ENCODE measurements at places on chromosomes 2 and 18. TPM values are rescaled to one million over a fixed set of nuclear protein-coding genes. Genes with fewer than 3 reads are reported as not detected.

LYG2 gene
- not detected for total RNA-seq

DNA sequence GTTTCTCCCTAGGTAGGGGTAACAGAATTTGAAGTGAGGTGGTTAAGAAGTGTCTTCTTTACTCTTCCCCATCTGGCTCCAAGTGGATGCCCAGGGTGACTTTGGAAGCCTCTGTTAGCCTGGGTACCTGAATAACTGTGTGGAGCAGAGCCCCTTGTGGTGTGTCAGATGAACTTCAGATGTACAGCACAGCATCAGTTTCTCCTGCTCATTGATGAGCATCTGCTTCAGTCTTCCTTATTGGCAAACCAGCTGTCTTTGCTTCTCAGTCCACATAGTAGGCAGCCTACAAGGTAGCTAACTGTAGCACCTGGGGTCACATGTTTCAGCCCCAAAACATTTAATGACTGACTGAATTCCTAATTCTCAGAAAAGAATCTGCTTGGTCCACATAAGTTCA is 56.2 kb upstream of the ATP8B1 start:
- DNase-seq = no peak

MRO gene
- total RNA-seq = not detected

RGPD5 gene
- 25.8 TPM for total RNA-seq

DNA sequence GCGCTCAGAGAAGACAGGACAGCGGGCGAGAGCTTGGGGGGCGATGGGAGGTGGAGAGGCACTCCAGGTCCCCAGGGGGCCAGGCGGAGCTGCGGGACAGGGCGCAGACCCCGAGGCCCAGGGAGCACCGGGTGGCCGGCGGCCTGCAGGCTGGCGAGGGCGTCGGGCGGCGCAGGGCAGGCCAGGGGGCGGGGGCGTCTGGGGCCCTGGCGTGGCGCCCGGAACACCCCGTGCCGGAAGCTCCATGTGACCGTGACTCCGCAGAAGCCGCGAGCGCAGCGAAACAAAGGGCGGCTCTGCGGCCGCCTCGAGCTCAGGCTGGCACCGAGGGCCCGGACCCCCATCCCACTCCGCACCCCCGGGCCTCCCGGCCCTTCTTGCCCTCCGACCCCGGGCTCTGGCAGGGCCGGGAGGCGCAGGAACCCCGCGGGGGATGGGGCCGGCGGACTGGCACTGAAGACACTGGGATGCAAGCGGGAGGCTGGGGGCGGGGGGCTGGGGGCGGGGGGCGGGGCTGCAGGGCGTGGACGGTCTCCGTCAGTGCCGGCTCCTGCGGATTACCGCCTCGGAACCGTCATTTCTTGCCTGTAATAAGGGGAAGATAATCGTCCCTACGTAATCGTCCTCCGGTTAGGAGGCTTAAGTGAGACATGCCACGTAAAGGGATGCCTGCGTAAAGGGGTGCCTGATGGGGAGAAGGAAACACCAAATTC is 19.1 kb downstream of the SH2D6 start:
- peak; percentile 17 for DNase-seq

DNA sequence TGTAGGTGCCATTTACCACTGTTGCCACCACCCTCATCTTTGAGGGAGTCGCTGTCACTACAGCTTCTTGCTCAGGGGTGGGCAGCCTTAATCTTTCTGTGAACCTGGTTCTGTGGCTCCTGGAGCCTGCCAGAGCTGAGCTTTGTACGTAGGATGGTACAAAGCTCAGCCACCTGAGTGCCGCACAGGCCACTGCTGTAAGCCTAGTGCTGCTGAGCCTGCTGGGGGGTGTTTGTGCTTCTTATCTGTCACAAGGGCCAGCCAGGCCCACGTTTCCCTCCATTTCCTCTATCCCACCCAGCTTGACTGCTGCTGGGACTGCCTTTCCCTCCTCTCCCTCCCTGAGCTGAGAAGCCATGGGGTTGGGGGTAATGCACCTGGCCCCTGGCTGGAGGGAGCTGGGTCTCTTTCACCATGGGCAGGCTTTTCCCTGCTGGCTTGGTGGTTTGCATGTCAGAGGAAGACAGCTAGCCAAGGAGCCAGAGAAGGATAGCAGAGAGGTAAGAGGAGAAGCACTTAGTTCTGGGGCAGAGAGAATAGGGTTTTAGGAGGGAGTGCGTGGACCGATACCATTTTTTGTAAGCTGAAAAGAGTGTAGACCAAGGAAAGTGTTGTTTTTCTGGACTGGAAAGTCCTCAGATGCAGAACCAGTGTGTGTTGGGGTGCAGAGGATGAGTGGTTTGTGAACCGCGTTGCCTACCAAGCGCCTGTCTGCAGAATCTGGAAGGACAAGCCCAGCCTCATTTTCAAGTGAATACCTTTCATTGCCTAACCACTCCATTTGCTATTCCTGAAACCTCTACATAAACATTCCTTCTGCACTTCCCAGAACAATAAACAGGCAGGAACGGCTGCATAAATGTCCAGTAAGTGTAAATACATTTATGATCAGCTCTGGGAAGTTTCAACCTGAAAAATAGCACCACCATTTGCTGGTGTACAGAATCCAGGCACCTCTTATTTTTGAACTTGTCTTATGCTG is 45.1 kb upstream of the FHL2 start:
- no peak for DNase-seq

CHRND gene
- total RNA-seq = not detected

GRCh38 chr2:234363647-234364294 is 133.1 kb downstream of the ARL4C start:
- DNase-seq = no peak

ANKRD62 gene
- not detected for total RNA-seq

DNA sequence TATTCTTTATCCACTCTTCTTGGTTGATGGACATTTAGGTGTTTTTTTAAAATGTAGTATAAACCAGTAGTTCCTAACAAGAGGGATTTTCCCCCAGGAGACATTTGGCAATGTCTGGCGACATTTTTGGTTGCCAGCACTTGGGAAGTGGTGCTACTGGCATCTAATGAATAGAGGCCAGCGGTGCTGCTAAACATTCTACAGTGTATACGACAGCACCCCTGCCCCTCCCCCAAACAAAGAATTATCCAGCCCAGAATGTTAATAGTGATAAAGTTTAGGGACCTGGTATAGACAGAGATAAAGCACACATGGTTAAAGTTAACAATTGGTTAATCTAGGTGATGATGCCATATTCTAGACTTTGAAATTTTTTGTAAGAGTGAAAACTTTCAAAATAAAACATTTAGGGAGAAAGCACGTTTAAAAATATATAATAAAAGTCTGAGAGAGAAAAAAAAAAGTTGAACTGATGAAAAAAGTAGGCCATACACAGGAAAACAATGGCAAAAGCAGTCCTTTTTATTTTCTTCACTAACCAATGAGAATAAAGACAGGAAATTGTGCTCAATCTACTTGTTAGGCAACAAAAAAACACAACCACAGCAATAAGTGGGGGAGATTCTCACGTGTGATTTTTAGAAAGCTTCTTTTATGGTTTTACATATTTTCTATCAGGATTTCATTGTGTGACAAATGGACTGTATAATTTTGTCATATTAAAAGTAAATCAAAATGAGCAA is 14.8 kb downstream of the FBXO48 start:
- DNase-seq = no peak

DNA sequence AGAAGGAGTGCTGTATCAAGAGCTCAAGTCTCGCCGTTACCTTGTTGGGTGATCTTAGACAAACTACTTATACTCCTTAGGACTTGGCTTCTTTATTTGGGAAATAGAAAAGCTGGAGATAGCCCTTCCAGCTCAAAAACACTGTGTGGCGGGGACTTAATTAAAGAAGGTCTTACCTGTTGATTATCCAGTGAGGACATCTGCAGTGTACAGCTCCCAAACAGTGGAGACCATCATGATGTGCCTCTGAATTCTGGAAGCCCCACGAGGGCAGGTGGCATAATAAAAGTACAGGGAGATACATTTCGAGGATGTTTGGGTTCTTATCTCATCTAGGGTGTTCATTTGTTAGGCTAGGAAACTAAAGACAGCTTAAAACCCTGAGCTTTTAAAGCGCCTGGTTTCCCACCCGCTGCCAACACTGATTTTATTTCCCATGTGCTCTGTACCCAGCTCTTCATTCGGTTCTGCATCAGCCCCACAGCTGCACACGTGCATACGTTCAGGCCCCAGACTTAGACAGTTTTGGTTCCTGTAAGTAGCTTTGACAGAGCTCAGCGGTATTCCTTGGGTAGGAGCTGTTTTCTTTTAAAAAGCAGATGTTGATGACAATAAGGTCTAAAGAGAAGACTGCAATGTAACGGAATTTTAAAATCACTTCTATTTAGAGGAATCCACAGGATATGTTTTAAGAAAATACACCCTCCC is 80.5 kb upstream of the SIX2 start:
- DNase-seq = no peak

- no peak for DNase-seq
These were observed 345.6 kb downstream of the GRB14 start for GRCh38 chr2:164275659-164276058.

- DNase-seq = no peak
These were observed 33.8 kb downstream of the RBKS start for GRCh38 chr2:27856386-27856785.

DNA sequence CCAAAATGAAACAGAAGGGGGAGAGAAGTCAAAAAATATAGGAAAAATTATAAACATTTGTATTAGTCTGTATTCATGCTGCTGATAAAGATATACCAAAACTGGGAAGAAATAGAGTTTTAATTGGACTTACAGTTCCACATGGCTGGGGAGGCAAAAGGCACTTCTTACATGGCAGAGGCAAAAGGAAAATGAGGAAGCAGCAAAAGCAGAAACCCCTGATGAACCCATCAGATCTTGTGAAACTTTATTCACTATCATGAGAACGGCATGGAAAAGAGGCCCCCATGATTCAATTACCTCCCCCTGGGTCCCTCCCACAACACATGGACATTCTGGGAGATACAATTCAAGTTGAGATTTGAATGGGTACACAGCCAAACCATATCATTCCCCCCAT is 79.1 kb downstream of the ZRANB3 start:
- DNase-seq = no peak

- DNase-seq = no peak
These were observed 769 bp downstream of the ALMS1 start for GRCh38 chr2:73386342-73386868.

- peak; percentile 19 for DNase-seq
These were observed 6.8 kb downstream of the SCTR start for GRCh38 chr2:119517433-119517832.

DNA sequence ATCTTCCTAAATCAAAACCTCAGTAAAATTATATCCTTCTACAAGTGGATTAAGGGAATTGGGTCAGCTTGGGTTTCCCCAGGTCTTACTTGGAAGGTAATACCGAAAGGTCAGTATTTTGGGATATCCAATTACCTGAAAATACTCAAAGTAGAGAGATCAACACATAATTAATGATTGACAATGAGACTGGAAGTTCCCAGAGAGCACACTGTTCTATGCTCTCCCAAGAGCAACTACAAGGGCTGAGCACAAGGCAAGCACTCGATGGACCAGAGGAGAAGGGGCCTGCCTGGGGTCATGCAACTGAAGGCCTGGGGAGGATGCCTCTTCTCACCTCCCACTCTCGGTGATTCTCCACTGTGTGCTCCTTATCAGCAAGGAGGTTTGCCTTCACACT is 159.2 kb upstream of the ACAA2 start:
- DNase-seq = no peak
